ENCODE measurements at places on chromosomes 2 and 18. TPM values are rescaled to one million over a fixed set of nuclear protein-coding genes. Genes with fewer than 3 reads are reported as not detected.

DNA sequence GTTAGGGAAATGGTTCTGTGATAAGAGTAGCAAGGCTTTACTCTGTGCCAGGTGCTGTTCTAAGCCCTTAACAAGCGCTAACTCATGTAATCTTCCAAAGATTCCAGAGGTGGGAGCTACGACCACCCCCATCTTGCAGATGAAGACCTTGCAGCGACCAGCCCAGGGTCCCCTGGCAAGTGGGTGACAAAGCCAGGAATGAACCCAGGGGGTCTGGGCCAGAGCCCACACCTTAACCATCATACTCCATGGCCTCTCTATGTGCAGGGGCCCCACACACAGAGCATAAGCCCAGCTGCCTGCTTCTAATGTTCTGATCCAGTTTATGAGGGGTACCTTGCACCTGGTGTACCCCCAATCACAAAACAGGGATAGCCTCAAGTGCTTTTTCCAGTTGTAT is 105.3 kb downstream of the ZBTB7C start:
- DNase-seq: no peak

- DNase-seq: no peak
These were observed 34.6 kb downstream of the DIPK1C start for GRCh38 chr18:74422541-74422940.

- no peak for DNase-seq
These were observed 228.9 kb upstream of the SPOPL start for GRCh38 chr2:138272524-138273195.

DNA sequence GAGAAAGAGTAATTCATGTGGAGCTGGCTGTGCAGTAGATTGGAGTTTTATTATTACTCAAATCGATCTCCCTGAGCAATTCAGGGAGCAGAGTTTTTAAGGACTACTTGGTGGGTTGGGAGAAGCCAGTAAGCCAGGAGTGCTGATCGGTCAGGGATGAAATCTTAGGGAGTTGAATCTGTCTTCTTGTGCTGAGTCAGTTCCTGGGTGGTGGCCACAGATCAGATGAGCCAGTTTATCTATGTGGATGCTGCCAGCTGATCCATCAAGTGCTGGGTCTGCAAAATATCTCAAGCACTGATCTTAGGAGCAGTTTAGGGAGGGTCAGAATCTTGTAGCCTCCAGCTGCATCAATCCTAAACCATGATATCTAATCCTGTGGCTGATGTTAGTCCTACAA is 17.0 kb upstream of the UGT1A8 start:
- DNase-seq: no peak

KATNAL2 gene
- 1.7 TPM for total RNA-seq

ANKRD62 gene
- total RNA-seq: not detected

DSC1 gene
- total RNA-seq: not detected

REEP1 gene
- 7.9 TPM for total RNA-seq

MLPH gene
- 3.9 TPM for total RNA-seq

SPATA3 gene
- total RNA-seq: not detected

Data from psoas muscle (tissue), 8 donors.